ENCODE measurements at places on chromosomes 1 and 21.

DNA sequence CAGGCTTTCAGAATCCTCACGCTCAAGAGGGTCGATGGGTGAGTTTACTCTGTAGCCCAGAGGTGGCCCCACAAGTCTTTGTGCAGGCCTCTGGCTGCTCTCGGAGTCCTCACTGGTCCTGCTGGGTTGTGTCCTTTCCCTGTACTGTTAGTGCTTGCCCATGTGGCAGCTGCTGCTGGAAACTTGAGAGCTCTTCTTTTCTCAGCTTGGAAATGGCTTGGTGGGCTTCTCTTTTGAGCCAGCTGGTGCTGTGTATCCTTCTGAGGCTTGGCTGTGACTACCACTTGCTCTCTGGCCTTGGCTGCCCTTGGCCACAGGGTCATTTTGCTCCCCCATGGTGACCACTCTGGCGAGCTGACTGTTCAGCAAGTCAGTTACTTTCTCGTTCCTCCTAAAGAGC lies 82.2 kb upstream of the LMO4 start:
- no peak for DNase-seq

GRCh38 chr21:38813143-38813542 lies 7.4 kb downstream of the ETS2 start:
- DNase-seq: no peak

DNA sequence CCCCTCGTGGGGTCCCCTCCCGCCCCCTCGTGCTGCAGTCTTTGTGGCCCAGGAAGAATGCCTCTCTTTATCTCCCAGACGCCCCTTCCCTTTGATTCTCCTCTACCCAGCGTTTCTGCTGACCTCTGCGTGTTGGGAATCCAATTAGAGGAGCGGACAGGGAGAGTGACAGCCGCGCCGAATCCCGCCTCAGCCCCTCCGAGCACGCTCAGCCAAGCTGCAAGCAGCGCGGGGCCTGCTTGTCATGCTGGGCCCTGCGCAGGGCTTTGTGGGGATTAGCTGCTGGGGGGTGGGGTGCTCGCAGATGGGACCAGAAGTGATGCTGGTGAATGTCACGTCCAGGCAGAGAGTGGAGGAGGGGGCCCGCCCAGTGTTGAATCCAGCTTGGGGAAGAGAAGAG lies 91.1 kb downstream of the EPHB2 start:
- DNase-seq: no peak

DNA sequence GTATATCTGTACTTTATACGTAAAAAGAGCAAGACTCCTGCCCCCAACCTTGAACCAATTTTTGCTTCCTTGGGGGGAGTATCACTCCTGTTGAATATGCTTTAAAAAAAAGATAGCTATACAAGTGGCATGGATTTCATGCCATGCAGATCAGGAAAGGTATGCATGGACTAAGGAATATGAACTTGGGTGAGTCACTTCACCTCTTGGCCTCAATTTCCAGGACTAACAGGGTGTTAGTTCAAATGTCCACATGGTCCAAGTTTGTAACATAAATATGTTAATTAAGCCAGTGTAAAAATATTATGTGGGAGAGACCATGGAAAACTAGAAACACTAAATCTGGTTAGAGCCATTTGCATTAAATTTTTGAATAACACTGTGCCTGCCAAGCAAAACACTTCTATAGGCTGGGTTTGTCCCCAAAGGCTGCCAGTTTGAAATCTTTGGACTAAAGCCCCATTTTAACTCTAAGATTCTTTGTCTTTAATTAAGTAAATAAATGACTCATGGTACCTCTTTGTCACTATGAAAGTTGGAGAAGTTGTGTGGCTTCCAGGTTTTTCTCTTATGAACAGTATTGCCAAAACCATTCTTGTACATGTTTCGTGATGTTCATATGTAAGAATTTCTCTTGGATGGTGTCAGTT lies 33.1 kb downstream of the FAM177B start:
- no peak for DNase-seq

DNA sequence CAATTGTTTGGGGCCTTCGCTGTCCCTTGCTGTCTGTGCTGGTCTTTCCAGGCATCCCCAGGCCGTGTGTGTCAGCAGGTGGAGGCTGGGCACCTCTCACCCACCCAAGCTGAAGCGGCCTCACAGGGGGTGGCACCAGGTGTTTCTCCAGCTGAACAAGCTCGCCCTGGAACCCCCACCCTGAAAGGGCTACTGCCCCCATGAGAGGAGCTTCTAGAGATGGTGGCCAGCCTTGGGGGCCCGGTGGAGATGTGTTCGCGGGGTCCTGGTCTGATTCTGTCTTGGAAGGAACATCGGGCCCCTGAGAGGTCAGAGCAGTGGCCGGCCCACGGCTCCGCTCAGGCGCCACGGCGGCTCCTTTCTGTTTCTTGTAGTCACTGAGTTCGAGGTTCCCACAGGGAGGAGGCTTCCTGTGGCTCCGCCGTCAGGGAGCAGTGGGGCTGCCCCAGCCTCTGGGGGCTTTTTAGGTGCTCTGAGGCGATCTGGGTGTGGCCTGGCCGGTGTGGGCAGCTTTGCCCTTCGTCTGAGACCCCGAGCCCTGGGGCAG lies 46.9 kb downstream of the SKI start:
- no peak for DNase-seq

DNA sequence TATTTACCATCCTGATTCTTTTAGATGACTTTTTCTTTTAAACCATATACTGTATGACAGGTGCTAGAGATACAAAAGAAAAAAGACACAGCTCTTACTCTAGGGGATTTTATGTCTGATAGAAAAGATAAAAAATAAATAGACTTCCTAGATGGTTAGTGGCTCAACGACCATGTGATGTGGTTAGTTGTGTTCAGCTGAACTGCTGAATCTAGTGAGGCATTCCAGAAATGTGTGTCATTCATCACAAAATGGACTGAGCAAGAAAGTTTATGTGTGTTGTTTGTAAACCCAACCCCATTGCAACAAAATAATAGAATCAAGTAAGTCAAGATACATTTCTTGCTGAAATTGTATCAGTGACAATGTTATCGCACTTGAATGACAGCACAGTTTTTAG lies 205.8 kb upstream of the LYPLAL1 start:
- no peak for DNase-seq

- DNase-seq: no peak
Observed at GRCh38 chr1:63108206-63108605, 214.2 kb upstream of the FOXD3 start.

GRCh38 chr1:9198538-9199361 lies 35.8 kb upstream of the H6PD start:
- DNase-seq: no peak

DNA sequence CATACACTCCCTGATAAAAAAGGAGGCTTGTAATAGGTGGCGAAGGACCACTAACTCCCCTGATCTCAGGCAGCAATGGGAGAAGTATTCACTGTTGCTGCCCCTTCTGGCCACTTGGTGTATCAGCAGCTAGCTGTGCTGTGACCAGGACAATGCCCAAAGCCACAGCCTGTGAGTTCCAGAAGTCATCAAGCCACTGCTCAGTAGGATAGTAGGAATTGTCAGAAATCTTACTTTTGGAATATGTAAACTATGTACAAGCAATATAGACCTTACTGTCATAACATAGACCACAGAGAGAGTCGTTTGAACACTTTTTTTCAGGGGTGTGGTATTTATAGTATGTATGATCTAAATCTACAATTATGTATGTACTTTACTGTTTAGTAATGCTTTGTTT lies 248.3 kb upstream of the CAMK1G start:
- peak; percentile 31 for DNase-seq

DNA sequence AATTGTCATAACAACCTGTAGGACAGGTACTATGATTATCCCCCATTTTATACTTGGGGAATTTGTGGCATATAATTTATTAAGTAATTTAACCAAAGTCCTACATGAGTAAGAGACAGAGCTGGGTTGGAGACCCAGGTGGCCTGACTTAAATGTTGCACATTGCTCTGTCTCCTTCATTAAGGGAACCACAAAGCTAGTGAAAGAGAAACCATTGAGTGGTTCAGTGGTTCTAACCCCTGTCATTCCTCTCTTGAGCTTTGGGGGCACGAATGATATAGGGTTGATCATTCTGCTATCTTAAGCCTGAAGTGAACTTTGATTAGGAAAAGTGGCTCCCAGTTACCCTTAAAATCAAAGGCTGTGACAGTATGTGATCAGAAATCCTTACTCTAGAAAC lies 5.3 kb upstream of the MAP3K7CL start:
- no peak for DNase-seq

DNA sequence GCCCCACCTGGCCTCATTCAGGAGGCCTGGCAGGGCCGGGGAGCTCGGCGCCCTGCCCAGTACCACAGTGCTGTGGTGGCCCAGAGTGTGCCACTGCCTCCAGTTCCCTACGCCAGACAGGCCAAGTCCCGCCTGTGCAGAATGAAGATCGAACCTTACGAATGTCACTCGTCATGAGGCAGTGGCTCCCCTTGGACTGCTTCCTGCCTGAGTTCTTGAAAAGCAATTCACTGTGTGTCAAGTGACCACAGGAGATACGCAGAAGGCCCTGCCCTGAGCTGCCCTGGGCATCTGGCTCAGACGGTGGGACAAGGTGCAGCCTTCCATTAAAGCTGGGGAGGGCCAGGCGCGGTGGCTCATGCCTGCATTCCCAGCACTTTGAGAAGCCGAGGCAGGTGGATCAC lies 49.6 kb upstream of the LRP8 start:
- DNase-seq: no peak

DNA sequence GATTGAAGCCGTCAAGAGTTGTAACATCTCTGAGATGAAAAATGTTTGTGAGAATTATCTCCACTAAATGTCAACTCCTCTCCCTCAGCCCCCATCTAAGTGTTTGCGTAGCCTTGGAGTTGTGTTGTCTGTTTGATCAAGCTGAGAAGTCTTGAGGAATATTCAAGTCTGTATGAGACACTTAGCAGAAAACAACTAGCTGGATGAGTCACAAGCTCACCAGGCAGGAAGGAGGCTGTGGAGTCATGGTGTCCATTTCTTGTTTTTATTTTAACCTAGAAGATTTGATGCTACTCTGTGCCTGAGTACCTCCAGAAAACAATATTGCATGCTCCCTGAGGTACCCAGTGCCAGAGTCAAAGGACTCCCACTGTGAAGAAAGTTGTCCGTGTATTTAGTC lies 211.6 kb upstream of the PLXNA2 start:
- no peak for DNase-seq

DNA sequence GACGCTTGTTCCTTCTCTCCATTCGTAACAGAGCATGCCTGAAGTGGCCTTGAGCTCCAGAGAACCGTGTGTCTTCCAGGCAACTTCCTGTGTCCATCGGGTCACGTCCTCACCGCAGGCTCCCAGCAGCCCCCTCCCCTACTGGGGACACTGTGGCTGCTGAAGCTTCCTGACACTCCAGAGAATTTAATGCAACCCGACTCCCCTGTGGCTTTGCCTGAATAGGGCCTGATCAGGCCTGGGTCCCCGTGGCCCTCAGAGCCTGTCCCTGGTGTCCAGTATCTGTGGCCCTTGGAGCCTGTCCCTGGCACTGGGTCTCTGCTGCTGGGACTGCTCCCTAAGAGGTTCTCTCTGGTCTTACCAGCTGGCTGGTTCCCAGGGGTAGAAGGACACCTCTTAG lies 219.7 kb upstream of the VAMP3 start:
- no peak for DNase-seq

DNA sequence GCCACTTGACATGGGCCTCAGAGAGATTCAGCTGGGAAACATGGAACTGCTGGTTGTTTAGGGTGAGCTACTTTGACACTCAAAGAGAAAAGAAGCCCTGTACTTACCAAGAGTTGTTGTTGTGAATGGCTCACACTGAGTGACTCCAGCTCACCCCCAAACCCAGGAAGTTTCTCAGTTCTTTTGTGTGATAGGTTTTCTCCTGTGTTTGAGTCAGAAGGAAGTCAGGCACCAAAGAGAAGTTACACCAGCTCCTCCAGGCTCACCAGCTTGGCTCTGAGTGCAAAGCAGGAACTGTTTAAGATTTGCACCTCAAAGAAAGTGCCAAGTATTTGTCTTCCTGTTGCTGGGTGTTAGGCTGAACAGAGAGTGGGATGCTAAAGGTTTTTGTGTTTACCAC lies 111.2 kb upstream of the PROX1 start:
- DNase-seq: no peak

DNA sequence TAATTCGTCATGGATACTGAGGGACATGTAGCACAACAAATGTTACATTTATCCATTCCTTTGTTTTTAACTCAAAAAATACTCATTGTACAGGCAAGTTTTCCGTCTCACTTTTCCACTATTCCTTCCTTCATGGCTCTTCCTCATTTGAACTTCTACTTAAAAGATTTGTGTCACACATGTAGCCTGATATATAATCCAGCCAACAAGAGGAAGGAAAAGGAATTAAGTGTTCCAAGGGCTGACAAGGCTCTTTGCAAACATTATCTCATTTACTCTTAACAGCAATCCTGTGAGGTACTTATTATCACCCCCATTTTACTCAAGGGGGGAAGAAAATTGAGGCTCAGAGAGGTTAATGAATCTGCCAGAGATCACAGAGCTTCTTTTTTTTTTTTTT lies 22.9 kb downstream of the CD244 start:
- DNase-seq: no peak

- DNase-seq: no peak
Observed at GRCh38 chr1:237789619-237790018, 101.1 kb downstream of the ZP4 start.

GRCh38 chr1:218537122-218537913 lies 192.2 kb downstream of the TGFB2 start:
- DNase-seq: no peak

DNA sequence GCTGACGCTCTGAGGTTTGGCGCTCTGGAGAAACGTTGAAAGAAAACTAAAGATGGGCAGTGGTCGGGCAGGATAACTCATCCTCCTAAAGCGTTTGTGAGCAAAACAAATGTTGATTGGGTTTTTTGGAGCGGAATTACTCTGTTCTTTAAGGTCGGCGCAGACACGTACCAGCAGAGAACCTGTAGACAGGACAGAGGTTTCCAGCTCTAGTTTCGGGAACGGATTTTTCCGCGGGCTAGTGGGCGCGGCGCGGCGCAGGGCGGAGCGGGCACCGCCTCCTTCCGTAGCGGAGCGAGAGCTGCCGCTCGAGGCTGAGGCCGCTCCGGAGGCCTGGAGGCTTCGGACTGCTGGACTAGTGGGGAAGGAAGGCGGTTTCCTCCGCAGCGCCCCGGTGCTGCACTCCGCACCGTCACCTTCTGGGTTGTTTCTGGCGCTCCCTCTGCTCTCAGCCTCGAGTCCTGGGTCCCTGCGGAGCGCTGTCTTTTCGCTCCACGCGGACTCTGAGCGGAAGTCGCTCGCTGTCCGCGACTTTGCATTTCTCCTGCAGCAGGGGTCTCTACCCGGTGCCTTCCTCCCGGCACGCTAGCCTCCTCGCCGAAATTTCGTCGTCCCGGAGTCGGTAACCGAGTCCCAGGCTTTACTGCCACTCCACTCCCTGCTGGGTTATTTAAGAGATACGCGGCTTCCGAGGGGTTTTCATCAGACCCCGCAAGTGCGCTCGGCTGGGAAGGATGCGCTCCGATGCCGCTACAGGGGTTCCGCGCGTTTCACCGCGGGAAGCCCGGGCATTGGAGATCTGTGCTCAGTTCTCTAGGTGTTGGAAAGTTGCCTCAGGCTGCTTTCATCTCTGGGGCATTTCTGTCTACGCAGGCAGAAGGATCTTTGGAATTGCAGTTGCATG lies 7.0 kb downstream of the FOXD2 start:
- no peak for DNase-seq

- DNase-seq: no peak
Observed at GRCh38 chr21:45320261-45321025, 32.7 kb upstream of the POFUT2 start.
